SJSA1 (cell line): ENCODE measurements at places on chromosomes 7 and 10.

GRCh38 chr10:89241026-89241425, 10.5 kb downstream of the LIPA start:
- no peak for DNase-seq

GRCh38 chr10:74963549-74963948, 137.1 kb downstream of the KAT6B start:
- DNase-seq = no peak

DNA sequence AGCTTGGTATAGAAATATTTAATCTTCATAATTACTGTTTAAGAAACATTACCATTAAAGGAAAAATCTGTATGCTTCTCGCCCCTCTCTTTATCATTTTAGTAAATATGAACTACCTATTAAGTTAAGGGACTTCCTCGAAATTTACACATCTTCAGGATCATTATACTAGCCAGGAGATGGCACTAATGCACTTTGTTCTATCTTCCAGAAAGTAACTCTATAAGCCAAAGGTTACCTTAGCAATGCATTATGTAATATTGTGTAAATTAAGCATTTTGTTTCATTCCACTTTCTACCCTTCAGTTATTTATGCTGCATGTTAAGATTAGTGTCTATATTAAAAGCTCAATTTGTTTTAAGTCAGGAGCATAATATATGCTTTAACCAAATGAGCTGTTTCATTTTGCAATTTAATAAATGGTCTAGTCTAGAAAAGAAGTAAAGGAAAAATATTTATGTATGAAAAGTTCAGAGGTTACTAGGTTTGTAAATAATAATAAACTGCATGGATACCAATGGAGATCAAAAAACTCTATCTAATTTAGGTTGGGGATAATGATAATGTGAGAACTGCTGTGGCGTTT, 128.5 kb downstream of the ANKRD7 start:
- DNase-seq = no peak

- DNase-seq = no peak
Measured at GRCh38 chr10:114323023-114323422, 81.3 kb downstream of the AFAP1L2 start.

DNA sequence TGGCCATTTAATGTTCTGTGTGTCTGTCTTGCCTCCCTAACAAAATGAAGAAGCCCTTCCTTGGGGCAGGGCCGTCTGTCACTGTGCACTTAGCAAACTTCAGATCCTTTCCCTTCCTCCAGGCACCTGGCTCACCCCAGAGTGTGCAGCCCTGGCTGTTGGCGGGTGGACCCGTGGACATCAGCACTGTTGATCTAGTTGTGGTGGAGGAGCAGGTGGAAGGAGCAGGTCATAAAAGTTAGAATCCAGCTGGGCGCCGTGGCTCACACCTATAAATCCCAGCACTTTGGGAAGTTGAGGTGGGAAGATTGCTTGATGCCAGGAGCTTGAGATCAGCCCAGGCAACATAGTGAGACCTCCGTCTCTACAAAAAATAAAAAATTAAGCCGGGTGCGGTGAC, 12.7 kb downstream of the RAB19 start:
- no peak for DNase-seq

DNA sequence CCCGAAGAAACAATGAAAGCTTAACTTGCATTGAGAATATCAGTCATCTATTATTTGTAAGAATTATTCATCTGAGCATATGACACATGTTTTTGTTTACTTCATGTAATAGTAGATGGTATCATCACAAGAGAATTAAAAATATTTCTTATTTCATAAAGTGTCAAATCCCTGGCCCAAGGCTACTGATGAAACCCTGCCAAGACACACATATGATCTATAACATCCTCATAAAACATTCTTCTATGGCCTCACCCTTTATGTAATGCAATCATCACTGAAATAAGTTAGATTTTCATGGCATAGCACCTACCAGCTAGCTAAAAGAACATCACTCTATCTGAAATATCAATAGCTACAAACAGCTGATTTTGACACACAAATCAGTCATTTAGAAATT, 385.6 kb upstream of the PHF14 start:
- no peak for DNase-seq

DNA sequence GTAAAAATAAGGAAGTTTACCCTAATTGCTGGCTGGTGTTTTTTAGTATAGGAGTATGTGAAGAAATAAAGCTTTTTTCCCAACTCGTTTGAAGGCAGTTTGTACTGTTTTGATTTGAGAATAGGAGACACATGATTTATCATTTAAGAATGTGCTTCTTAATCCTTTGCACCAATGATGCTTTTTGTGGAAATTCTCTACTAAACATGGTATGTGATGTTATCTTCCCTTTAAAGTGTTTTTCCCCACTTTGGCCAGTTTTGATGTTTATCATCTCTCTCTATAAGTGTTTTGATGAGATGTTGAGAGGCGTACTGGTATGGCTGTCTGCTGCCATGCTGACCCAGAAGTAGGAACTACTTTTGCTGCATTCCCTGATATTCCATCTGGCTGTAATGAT, 85.1 kb downstream of the SUGCT start:
- DNase-seq = no peak

- no peak for DNase-seq
Measured at GRCh38 chr7:141941075-141941474, 5.7 kb downstream of the CLEC5A start.

DNA sequence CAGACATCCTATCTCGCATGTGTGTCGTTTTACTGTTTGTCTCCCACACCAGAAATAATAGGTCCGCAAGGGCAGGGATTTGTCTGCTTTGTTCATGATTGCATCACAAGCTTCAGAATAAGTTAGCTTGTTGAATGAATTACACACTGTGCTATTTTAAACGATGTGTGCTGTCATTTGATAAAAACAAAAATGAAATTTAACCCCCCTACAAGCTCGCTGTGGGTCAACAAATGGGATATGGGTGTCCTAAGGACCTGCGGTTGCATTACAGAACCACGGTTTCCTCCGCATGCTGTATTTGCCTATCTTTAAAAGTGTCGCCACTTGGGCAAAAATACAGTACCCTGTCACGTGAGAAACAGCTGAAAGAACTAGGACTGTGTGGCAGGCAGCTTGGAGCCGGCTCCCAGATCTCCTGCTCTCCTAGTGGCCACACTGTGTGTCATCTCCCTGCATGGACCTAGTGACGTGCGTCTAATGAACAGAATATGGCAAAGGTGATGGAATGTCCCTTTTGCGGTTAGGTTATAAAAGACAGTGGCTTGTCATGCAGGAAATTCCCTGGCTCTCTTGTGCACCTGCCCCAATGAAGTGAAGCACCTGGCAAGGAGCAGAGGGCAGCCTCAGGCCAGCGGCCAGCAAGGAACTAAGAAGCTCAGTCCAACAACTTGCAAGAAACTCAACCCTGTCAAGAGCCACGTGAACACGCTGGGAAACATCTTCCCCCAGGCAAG, 32.9 kb upstream of the CRYGN start:
- no peak for DNase-seq

- DNase-seq = no peak
Measured at GRCh38 chr10:85570871-85571270, 795.7 kb downstream of the GRID1 start.

DNA sequence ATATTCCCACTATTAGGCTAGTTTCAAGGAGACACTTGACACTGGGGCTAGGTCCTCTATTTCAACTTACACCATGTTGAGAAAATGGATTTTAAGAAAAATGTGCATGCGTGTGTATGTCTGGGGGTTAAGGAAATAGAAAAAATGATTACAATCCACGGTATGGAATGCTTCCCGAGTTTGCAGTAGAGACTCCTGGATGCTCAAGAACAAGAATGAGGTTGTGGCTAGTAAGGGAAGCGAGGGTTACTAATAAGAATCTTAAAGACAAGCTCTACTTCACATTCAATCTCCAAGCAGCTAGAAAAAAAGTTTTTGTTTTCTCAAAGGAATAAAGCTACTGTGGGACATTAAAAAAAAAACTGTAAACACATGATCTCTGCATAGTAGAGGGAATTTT, 54.7 kb downstream of the ANK3 start:
- DNase-seq = no peak

- no peak for DNase-seq
Measured at GRCh38 chr10:68516766-68517165, 10.6 kb downstream of the SLC25A16 start.
